ENCODE measurements at places on chromosomes 4 and X.

DNA sequence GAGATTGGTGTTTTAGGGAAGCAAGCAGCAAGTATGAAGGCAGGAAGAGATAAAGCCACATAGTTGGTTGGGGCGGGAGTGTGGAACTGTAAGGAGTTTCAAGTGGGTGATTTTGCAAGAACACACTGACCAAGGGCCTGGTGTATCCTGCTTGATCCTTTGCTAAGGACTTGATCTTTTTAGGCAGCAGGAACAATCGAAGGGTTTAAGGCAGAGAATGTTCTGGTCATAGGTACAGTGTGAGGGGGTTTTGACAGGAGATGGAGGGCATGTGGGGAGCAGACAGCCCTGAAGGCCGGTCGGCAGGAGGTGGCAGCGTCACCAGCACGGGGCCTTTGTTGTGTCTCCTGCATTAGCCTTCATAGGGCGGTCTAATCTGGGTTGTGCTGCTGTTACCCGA lies 54.7 kb downstream of the FAM193A start:
- DNase-seq = no peak

GRCh38 chrX:49129427-49129826 lies 5.9 kb upstream of the GPKOW start:
- DNase-seq = no peak

DNA sequence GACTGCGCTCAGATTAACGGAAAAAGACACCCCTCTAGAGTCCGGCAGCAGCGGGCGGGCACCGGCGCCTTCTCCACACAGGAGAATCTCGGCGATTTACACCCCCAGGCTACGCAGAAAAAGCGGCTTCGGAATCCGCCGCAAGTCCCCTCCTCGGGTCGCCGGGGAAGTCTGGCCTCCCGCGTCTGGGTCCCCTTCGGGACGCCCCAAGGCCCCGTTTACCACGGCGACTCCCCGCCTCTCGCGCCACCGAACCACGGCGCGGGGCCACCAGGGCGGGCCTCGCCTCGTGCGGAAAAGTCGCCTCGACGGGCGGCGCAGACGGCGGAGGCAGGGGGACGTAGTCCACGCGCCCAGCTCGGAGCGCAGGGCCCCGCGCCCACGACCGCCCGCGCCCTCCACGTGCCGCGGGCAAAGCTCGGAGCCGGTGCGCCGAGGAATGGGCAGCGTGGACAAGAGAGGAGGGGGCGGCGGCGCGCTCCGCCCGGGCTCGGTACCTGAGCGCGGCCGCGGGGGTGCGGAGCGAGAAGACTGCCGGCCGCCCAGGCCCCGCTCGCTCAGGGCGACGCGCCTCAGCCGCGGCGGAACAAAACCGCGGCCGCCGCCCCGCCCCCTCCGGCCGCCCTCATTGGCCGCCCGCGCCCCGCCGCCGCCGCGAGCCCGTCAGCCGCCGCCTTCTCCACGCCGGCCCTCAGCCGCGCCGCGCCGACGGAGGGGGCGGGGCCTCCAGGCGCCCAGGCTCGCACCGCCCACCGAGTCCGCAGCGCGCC lies at the start of gene FAM53A:
TSS of gene FAM53A (minus strand) at position 578 of the 770 bp plus-strand sequence. CDS start 15,572 bp downstream, outside the sequence.
- DNase-seq = peak; percentile 39

DNA sequence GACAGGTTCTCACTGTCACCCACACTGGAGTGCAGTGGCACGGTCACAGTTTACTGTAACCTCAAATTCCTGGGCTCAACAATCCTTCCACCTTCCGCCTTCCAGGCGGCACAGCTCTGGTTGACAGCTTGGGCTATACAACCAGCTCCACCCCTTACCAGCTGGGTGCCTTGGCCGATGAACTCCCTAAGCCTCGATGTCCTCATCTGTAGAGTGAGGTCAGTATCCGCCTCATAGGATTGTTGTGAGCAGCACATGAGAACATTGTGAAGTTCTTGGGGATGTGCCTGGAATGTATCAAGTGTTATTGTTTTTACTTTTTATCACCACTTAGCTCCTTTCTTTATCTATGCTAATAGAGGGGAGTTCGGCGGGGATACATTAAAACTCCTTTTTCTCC lies 23.3 kb downstream of the UCHL1 start:
- DNase-seq = no peak

Measured in astrocyte of the cerebellum (primary cell).